ENCODE measurements at places on chromosomes 5 and 9.

DNA sequence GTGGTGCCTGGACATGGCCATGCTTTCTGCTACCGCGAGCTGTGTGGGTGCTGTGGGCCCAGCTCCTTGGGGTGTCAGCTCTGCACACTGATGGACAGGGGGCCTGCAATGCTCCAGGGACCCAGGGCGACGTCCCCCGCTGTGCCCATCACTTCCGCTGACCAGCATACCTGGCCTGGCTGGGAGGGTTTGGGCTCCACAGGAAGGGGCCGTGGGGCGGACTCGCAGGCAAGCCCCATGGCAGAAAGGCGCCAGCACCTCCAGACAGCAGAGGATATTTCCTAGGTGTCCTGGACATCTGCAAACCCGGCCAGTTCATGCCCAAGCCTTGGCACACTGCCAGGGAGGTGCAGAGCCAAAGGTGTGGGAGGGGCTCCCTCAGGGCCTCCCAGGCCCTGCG lies 295.8 kb upstream of the IRX4 start:
- no peak for DNase-seq

DNA sequence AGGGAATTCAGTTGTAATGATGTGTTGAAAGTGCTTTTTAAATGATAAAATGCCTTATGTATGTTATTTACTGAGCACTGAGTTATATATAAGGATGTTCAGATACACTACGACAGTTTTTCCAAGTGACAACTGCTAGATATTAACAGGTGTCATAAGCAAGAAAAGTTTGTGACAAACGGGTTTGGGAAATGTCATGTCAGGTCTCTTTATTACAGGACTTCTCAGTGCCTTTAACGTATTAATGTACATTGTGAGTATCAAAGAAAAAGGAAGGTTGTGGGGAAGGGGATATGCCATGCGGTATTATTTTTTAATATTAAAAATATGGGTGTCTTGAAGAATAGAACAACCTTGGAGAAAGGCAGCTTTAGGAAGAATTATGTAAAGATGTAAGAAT lies 56.4 kb downstream of the RAI14 start:
- DNase-seq, result no peak

DNA sequence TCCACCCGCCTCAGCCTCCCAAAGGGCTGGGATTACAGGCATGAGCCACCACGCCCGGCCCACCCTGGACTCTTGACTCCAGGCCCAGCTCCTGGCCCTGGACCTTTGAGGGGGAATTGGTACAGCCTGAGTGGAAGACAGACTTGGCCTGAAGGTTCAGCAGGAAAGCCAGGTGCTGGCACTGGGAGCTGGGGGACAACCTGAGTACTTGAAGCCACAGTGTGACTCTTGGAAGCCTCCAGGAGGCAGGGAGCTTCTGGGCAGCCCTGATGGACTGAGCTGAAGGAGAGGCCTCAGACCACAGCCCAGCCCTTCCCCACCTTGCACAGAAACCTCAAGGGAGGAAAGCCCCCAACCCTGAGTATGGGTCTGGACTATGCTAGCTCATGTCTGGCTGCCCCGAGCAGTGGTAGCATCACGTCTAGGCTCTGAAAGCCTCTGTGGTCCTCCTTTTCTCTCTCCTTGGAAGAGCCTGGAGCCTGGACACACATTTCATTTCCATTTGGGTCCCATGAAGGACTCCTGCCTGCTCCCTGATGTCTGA lies 54.1 kb downstream of the RASGEF1C start:
- DNase-seq, result no peak

- DNase-seq, result no peak
Observed at GRCh38 chr9:16816011-16816410, 54.5 kb downstream of the BNC2 start.

- no peak for DNase-seq
Observed at GRCh38 chr9:37028420-37029031, 5.5 kb downstream of the PAX5 start.

DNA sequence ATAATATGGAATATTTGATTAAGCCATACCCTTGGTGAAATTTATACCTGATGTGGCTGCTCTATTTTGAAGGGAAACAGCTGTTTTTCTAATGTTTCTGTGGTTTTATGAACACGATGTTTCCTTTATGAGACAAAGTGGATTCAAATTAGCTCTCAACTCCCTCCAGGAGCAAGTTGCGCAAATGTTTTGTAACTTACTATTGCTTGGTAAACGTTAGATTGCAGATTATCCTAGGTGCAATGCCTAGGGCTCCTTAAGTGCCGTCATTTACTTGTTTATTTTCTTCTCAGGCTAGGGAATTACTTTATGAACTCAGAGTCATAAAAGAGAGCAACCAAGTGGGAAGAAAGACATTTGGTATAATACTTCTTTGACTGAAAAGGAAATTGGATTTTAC lies 763.1 kb downstream of the TAF11L14 start:
- DNase-seq, result no peak

GRCh38 chr5:131167615-131168014 lies 2.6 kb upstream of the HINT1 start:
- no peak for DNase-seq

DNA sequence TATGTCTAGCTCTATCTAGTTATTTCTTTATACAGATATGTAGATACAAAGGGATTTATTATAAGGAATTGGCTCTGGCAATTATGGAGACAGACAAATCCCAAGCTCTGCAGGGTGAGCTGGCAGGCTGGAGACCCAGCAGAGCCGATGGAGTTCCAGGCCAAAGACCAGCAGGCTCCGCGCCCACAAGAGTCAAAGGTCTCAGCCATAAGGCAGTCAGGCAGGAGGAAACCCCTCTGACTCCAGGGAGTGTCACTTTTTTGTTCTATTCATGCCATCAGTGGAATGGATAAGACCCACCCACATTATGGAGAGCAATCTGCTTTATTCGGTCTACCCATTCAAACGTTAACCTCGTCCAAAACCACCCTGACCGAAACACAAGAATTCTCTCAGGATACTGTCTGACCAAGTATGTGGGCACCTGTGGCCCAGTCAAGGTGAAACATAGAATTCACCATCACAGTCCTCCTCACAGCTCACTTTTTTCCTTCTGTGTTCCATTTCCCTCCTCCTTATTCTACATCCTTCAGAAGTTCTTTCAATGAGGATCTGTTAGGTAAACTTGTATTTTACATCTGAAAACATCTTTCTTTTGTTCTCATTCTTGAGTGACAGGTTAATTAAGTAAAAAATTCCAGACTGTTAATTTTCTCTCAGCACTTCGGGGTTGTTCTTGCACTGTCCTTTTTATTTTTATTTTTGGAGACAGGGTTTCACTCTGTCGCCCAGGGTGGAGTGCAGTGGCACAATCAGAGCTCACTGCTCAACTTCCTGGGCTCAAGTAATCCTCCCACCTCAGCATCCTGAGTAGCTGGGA lies 21.2 kb downstream of the RNF130 start:
- no peak for DNase-seq

DNA sequence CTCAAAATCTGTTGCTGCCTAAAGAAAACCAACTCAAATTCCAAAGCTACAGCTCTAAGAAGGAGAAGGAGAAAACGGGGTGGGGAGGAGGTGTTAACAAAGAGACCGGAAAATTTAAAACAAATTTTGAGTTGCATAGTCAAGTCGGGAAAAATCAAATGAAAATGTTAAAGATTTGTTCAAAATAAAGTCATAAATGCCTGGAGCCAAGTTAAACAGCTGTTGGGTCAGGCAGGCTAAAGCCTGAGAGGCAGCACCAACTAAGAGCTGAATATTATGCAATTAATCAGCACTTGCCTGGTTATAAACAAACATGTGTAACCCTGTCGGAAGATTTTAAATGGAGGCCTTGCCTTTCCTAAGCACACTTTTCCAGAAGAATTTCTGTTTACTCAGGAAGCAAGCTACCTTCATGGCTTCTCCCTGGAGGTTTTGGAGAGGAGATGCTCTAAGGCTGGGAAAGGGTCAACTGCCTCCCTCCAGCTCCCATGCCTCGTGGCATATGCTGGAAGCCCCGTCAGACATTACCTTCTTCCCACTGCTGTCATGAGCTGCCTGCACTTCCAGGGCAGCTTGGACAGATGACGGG lies 270.5 kb downstream of the DMRT2 start:
- no peak for DNase-seq

DNA sequence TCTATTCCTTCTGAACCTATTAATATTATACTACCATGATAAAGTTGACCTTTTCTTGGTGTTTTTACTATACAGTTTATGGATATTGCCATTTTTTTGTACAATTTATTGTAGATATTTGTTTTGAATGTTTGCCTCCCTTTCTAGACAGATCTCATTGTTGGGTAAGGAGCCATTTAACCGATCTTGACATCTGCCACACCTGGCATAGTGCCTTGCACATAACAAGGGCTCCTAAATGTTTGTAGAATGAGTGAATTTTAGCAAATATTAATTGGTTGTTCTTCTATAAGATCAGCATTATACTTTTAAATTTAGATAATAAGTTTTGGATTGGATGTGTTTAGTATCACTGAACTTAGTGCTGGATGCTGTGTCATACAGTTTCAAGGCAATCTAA lies 175.3 kb downstream of the GDNF start:
- DNase-seq, result no peak

Data from umbilical cord (tissue), 2 donors.